ENCODE measurements at places on chromosomes 4 and X.

- DNase-seq, result no peak
These were observed 12.5 kb downstream of the USO1 start for GRCh38 chr4:75736862-75737261.

- DNase-seq, result no peak
These were observed 3.8 kb downstream of the SCML1 start for GRCh38 chrX:17741123-17741511.

- no peak for DNase-seq
These were observed 154.7 kb downstream of the TSPAN5 start for GRCh38 chr4:98503676-98504075.

- no peak for DNase-seq
These were observed 216.6 kb upstream of the SLC7A11 start for GRCh38 chr4:138458751-138459150.

DNA sequence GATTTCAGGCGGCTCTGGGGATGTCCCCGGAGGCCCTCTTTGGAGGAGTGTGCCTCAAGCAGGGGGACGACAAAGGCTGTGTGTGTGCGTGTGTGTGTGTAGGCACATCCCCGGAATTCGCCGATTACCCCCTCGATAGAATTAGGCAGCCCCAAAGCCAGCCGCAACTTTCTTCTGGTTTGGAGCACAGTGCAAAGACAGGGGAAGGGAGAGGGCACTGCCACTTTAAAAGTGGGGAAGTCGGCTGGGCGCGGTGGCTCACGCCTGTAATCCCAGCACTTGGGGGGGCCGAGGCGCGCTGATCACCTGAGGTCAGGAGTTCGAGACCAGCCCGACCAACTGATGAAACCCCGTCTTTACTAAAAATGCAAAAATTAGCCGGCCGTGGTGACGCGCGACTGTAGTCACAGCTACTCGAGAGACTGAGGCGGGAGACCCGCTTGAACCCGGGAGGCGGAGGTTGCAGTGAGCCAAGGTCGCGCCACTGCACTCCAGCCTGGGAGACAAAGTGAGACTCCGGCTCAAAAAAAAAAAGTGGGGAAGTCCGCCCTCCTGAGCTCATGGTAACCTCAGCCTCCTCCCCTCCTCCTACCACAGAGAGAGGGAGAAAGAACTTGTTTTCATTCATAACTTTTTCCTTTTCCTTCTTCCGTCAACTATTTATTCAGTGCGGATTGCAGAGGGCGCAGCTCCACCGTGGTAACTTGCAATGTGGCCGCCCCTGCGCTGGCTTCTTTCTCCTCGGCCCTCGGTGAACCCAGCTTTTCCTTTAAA lies 2.4 kb downstream of the SPRY1 start:
- DNase-seq, result peak; percentile 29

GRCh38 chrX:55996649-55997048 lies 235.5 kb upstream of the KLF8 start:
- no peak for DNase-seq

- DNase-seq, result no peak
These were observed 6.4 kb downstream of the FOXP3 start for GRCh38 chrX:49257846-49258748.

DNA sequence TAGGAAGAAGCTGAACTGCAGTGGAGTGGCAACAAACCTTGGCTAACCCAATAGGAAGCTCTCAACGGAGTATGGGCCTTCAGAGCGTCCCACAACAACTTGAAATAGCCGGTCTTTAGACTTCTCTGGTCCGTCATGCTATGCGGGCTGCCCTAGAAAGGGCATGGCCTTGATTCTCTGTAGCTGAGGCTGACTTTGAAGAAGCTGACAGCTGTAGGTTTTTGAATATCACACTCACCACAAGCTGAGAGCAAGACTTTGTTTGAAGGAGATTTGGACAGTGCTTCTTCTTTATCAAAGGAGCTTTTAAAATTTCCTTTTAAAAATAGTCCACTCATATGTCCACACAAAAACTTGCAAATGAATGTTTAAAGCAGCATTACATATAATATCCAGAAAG lies 322.9 kb downstream of the CAMK2D start:
- DNase-seq, result no peak

GRCh38 chr4:96497621-96498020 lies 657.7 kb downstream of the PDHA2 start:
- DNase-seq, result no peak

GRCh38 chrX:102558607-102559006 lies 40.7 kb upstream of the ARMCX5 start:
- no peak for DNase-seq

GRCh38 chr4:78298618-78299017 lies 241.5 kb downstream of the FRAS1 start:
- DNase-seq, result no peak

DNA sequence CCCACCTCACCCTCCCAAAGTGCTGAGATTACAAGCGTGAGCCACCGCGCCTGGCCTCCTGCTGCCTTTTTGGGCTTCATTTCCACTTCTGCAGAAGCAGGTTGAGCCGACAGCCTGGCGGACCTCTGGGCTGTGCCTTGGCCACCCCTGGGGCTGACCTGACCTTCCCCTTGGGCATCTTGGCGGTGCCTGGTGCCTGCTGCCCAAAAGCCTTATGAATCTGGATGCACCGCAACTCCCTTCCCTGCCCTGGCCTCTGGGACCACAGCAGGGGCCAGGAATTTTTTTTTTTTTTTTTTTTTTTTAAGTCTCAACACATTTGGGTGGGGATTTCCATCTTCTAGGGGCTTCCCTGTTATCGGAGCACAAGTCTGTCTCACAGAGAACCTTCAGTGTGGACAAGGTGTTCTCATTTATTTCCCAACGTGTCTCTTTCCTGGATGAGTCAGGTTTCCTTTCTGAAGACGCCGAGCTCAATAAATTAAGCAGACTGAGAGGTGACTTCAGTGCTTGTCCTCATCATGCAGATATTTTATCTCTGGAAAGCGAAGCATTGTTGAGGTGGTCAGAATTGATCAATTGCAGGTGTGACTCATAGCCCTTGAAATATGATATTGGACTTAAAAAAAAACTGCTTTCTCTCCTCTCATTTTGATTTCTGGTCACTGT lies 79.7 kb downstream of the SHROOM2 start:
- DNase-seq, result no peak

- peak; percentile 22 for DNase-seq
These were observed 13.9 kb upstream of the ETDC start for GRCh38 chrX:135295238-135295943.

GRCh38 chr4:6195602-6196319 lies 4.6 kb downstream of the JAKMIP1 start:
- DNase-seq, result no peak

DNA sequence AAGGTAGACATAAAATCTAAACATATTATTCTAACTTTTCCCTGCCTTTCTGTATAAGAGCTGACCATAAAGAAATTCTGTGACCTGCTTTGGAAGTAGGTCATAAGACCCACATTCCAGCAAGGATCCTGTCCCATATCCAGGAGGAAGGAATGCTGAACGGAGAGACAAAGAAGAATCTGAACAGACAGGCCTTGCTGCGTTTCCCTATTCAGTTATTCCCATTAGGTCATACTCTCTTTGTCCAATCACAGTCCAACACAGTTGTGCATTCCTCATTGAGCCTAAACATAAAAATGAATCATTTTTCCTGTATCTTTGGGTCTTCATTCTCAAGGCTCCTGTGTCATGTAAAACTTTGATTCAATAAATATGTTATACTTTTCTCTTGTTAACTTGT lies 287.6 kb upstream of the TAPT1 start:
- no peak for DNase-seq

DNA sequence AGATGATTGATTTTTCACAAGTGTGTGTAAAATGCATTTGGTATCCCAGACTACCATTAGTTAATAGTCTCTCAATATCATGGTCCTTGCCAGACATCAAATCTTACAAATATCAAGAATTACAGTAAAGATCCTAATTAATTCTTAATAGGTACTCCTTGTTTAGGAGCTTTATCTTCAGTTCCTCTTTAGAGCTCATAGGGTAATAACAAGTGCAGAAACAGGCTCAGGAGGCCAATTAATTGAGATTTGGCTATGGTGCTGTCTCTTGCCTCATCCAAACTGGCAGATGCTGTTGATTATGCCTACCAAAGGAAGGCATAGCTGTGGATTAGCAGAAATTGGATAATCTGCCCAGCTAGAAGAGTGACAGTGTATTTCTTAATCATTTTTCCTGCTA lies 6.9 kb downstream of the MTMR1 start:
- no peak for DNase-seq

- DNase-seq, result no peak
These were observed 454.1 kb upstream of the ADGRL3 start for GRCh38 chr4:60745800-60746571.

DNA sequence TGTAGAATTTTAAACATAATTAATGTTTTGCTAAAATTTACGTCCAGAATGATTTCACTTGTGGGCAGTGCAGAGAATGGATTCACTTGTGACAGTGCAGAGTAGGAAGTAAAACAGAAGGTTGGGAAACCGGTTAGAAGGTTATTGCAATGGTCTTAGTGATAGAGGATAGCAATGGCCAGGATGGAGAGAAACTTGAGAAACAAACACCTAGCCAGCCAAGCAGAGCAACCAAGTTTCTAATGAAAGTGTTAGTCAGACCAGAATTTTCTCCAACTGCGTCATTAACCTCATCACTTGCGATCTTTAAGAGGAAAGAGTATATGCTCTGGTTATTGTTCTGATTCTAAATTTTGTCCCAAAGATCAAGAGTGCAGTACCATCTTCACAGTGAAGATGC lies 50.0 kb upstream of the TBC1D9 start:
- no peak for DNase-seq

DNA sequence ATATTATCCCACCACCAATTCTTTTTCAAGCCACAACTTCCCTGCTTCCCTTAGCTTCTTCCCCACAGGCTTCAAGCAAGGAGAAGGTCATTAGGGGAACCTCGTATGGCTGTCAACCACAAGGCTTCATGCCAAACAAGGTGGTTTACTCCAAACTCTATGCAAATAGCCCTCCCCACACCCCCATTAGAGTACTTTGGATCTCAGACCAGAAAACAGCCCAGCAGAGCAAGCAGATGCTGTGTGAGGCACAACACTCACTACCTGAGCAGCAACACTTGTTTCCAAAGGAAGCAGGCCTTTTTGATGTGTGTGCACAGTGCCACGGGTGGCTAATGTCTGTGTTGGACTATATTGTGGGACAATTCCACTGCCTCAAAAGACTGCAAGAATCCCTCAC lies 189.0 kb downstream of the AR start:
- no peak for DNase-seq

GRCh38 chrX:29911673-29912072 lies 303.7 kb upstream of the MAGEB2 start:
- DNase-seq, result no peak

- DNase-seq, result no peak
These were observed 62.2 kb downstream of the EVC start for GRCh38 chr4:5773271-5773555.

DNA sequence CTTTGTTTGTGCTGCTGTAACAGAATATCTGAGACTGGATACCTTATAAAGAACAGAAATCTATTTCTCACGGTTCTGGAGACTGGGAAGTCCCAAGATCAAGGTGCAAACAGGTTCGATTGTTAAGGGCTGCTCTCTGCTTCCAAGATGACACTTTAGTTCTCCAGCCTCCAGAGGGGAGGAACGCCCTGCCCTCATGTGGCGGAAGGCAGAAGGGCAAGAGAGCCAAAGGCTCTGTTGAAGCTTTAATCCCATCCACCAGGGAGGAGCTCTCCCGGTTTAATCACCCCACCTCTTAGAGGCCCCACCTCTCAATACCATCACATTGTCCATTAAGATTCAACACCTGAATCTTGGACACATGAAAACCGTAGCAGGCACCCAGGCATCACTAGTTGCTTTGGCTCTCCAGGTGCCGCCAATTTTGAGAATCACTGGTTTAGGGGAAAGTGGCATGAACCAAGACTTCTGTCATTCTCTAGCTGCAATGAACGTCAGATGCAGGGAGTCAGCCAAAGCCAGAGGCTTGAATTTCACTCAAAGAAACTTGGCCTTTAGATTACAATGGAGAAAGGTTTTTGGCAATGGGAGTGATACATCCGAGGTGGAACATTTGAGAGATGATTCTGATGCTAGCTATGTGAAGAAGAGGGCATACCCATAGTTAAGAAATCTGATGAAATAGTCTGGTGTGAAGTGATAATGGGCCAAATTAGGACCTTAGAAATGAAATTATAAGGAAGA lies 15.7 kb downstream of the FHL1 start:
- DNase-seq, result no peak

GRCh38 chrX:689983-690382 lies 59.4 kb downstream of the SHOX start:
- no peak for DNase-seq

- no peak for DNase-seq
These were observed 5.2 kb downstream of the HELT start for GRCh38 chr4:185023471-185023870.

GRCh38 chrX:1599791-1600405 lies 8.5 kb downstream of the AKAP17A start:
- DNase-seq, result no peak

DNA sequence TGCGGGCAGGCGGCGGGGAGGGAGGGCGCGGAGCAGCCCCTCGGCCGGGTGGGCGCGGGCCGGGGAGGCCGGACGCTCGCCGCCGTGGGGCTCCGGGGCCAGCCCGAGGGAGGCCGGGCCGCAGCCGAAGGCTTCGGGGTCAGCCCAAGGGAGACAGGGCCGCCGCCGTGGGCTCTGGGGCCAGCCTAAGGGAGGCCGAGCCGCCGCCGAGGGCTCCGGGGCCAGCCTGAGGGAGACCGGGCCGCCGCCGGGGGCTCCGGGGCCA lies 251 bp downstream of the KIAA0232 start:
- DNase-seq, result no peak

DNA sequence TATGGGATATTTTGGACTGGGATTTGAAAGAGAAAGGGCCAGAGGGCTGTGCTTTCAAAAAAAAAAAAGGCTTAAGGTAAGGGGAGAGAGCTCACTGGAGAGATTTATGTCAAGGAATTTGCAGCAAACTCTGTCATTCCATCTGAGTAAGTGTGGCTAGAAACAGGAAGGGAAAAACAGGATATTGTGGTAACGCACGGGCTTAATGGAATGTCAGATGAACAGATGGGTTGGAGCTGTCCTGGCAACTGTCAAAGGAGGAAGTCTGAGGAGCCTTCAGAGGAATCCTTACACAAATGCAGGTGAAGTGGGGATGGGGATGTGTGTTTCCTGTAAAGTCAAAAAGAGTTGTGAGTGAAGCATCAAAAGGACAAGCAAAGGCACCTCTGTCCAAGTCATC lies 15.1 kb upstream of the NKX3-2 start:
- no peak for DNase-seq

All from activated naive CD8-positive, alpha-beta T cell treated with anti-CD3 and anti-CD28 coated beads, Interleukin-2, amount 50 U/mL, for 16 hours (primary cell).